HFFc6 (cell line): ENCODE measurements at places on chromosomes 4 and X. TPM values are rescaled to one million over a fixed set of nuclear protein-coding genes. Genes with fewer than 3 reads are reported as not detected.

DNA sequence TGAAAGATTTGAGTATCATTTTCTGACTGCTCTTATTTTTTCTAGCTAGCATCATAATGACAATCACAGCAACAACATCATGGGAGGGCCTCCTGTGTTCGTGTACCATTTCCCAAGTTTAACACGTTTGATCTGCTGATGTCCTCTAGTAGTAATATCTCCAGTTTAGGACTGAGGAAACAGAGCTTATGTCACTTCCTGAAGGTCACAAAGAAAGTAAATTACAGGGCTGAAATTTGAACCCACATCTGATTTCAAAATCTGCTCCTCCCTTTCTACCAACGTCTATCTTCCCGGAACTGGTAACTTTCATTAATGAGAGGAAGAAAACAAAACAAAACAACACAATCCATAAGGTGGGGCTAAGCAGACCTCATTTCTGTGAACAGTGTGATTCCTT lies 302.7 kb downstream of the PACRGL start:
- no peak overlapping the region for H3K27ac ChIP-seq
- no peaks in the 10 kb centered on the region for H3K36me3 ChIP-seq
- H3K4me3 ChIP-seq: no peak overlapping the region
- DNase-seq: no peak
- no peaks in the 10 kb centered on the region for H3K4me1 ChIP-seq

DNA sequence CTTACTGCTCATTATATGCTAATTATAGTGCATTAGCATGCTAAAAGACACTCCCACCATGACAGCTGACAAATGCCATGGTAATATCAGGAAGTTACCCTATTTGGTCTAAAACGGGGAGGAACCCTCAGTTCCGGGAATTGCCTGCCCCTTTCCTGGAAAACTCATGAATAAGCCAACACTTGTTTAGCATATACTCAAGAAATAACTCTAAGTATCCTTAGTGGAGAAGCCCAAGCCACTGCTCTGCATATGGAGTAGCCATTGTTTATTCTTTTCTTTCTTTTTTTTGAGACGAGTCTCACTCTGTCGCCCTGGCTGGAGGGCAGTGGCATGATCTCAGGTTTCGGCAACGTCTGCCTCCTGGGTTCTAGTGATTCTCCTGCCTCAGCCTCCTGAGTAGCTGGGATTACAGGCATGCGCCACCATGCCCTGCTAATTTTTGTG lies 15.5 kb downstream of the NUDT6 start:
- H3K27me3 ChIP-seq: peaks cover 26% of the 10 kb centered on the region
- no peak overlapping the region; the same call in 1 of the 2 replicates for H3K27ac ChIP-seq
- peaks cover 26% of the 10 kb centered on the region for H3K36me3 ChIP-seq
- DNase-seq: peak; percentile 58
- peaks cover 80% of the 10 kb centered on the region for H3K4me1 ChIP-seq

DNA sequence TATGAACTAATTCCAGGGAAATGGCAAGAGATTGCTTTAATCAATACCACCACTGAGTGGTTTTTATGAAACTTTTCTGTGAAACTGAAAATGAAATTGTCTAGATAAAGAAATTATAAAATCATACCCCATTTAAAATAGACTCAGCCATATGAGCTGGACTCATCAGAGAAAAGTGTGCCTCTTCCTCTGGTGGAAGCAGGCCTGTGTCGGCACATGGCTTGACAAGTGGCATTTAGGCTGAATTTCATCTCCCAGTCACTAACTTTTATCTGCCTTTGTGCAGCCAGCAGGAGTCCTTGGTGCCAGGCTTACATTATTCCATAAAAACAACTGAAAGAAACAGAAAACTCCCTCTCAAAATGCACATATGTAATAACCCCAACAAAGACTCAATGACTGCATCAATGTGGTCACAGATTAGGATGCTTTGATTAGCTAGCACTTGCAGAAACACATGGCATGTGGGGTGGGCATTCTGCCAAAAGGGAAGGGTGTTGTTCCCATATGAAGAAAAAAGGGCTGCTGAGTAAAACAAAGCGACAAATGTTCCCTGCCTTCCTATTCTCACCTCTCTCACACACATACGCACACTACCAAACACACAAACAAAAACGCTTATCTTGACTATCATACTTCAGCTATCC lies 232.3 kb downstream of the PABPC4L start:
- no peak for DNase-seq
- H3K27ac ChIP-seq: no peak overlapping the region
- peaks cover 18% of the 10 kb centered on the region; the same call in 1 of the 2 replicates for H3K4me1 ChIP-seq
- H3K27me3 ChIP-seq: no peaks in the 10 kb centered on the region
- no peak overlapping the region for H3K4me3 ChIP-seq

DNA sequence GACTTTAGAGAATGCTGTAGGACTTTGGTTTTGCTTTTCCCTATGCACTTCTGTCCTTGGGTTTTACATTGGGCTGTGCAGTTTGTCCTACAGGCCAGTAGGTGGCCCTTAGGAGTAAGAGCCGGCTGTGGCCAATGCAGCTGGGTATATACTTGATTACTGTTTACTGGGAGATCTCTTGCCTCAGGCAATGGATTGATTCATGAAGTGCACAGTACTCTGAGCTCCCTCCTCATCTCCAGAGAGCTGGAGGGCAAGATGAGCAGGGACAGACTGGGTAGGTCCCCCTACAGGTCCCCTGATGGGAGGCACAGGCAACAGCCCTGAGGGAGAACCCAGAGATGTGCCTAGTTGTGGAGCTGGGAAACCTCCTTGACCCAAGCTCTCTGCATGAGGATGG lies 103.8 kb upstream of the QRFPR start:
- DNase-seq: peak; percentile 74
- H3K4me3 ChIP-seq: no peak overlapping the region
- H3K4me1 ChIP-seq: no peaks in the 10 kb centered on the region
- H3K27me3 ChIP-seq: peaks cover 14% of the 10 kb centered on the region

DNA sequence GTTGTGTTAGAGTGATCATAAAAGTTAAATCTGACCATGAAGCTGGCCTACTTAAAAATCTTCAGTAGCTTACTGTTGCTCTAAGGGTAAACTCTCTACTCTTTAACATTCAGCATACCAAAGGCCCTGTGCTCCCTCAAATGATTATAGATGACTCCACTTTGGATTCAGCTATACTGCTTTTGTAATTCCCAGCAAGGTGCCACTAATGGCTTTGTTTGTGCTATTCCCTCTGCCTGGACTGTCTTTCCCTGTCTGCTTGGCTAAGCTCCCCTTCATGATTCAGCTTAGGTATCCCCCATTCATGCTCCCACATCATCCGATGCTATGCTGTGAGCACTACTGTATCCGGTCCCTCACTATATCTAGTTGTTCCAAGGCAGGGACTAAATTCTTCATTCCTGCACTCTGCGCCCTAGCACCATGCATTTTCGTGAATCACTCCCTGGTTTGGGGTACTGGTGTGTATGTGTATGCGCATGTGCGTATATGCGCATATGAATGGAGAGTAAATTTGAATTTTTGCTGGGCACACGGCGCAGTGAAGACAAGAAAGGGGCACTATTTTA lies 453 bp upstream of the PBDC1 start:
- DNase-seq: no peak
- peak overlapping the region; percentile 92 for H3K4me3 ChIP-seq
- H3K4me1 ChIP-seq: peaks cover 44% of the 10 kb centered on the region
- peaks cover 27% of the 10 kb centered on the region for H3K36me3 ChIP-seq
- peaks cover 2% of the 10 kb centered on the region; the same call in 1 of the 2 replicates for H3K27me3 ChIP-seq
- peak overlapping the region; percentile 96 for H3K27ac ChIP-seq

DNA sequence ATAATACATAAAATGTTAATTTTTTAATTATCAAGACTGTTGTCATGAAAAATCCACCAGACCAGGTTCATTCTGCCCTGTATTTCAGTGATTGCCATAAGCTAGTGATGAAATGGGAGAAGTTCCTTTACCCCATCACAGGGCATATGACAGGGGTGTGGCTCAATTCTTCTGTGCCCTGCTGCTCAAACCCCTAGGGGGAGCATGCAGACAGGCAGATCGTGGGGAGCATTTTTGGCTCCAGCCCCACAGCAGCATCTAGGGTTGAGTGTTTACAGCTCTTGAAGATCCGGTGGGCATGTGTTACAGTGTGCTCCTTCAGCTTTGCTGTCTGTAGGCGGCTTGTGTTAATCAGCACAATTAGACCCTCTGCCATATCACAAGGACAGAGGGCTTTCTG lies 700.7 kb downstream of the PCDH18 start:
- H3K27me3 ChIP-seq: no peaks in the 10 kb centered on the region
- H3K4me1 ChIP-seq: no peaks in the 10 kb centered on the region
- no peak overlapping the region for H3K4me3 ChIP-seq

DNA sequence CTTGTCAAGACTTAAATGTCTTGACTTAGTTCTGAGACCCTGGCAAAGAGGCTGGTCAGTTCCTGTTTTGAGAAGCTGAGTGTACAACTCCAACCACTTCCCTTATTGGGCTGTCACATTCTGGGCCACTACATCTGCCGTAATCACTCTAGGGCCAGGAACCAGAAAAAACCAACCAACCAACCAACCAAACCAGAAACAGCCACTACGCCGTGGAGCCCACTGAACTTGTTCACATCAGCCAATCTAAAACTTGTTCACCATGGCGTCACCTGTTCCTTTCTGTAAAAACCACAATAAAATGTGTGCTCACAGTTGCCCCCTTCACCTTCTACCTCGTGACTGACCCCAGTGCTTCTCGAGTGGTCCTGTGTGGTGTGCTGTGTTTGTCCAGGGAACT lies 107.3 kb downstream of the JADE1 start:
- H3K4me1 ChIP-seq: 0 out of 2 replicates have a peak, but pooled peaks cover 9% of the 10 kb centered on the region
- no peak overlapping the region for H3K27ac ChIP-seq
- peaks cover 14% of the 10 kb centered on the region; the same call in 1 of the 2 replicates for H3K36me3 ChIP-seq
- no peak for DNase-seq
- H3K27me3 ChIP-seq: no peaks in the 10 kb centered on the region

DNA sequence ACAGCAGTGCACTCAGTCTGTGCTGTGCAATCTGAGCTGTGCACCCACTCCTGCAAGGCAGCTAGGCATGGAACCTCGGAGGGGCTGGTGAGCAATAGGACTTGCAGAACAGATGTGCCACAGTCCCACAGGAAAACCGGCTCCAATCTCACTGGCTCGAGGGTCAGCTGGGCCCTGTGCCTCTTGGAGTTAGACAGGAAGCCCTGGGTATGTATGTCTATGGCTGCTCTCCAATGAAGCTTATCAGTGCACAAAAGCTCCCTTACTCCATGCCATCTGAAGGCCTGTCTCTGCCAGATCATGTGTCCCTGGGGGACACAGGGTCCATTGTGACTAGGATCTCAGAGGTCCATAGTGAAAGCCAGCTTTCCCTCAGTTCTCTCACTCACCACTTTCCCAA lies 335.8 kb downstream of the SH3BGRL start:
- no peaks in the 10 kb centered on the region for H3K4me1 ChIP-seq
- no peak for DNase-seq
- no peaks in the 10 kb centered on the region for H3K36me3 ChIP-seq
- peaks cover 1% of the 10 kb centered on the region; the same call in 1 of the 2 replicates for H3K27me3 ChIP-seq
- H3K4me3 ChIP-seq: no peak overlapping the region

GRCh38 chr4:8176547-8177399 lies 18.2 kb upstream of the ABLIM2 start:
- no peaks in the 10 kb centered on the region for H3K36me3 ChIP-seq
- H3K27me3 ChIP-seq: peaks cover 29% of the 10 kb centered on the region
- H3K4me1 ChIP-seq: no peaks in the 10 kb centered on the region
- H3K27ac ChIP-seq: no peak overlapping the region

DNA sequence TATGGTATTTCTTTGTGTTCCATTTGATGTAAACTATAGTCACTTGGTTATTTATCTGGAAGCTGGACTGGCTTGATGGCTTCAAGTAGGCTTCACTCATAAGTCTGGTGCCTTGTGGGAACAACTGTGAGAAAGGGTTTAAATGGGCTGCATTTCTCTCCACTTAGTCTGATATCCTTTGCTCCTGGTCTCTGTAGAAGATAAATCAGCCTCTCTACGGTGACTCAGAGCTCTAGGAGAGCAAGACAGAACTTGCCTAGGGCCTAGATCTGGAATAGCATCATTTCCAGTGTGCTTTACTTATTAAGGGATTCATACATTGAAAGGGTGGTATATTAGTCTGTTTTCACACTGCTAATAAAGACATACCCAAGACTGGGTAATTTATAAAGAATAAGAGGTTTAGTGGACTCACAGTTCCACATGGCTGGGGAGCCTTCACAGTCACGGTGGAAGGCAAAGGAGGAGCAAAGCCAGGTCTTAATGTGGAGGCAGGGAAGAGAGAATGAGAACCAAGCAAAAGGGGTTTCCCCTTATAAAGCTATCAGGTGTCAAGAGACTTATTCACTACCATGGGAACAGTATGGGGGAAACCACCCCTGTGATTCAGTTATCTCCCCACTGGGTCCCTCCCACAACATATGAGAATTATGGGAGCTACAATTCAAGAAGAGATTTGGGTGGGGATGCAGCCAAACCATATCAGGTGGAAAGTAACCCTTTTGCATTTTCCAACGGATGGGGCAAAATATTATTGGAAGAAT lies 1746.4 kb upstream of the PCDH7 start:
- H3K4me3 ChIP-seq: no peak overlapping the region
- H3K36me3 ChIP-seq: no peaks in the 10 kb centered on the region
- peak; percentile 80 for DNase-seq
- peak overlapping the region; percentile 83 for H3K27ac ChIP-seq
- peaks cover 22% of the 10 kb centered on the region for H3K4me1 ChIP-seq

- H3K27me3 ChIP-seq: peaks cover 2% of the 10 kb centered on the region; the same call in 1 of the 2 replicates
- peaks cover 12% of the 10 kb centered on the region for H3K36me3 ChIP-seq
- H3K4me1 ChIP-seq: peaks cover 19% of the 10 kb centered on the region
- no peak overlapping the region for H3K27ac ChIP-seq
- H3K4me3 ChIP-seq: no peak overlapping the region
Measured at GRCh38 chr4:159117564-159117963, 14.7 kb downstream of the RAPGEF2 start.

- no peaks in the 10 kb centered on the region for H3K4me1 ChIP-seq
- no peak overlapping the region for H3K27ac ChIP-seq
- no peak for DNase-seq
- no peaks in the 10 kb centered on the region for H3K36me3 ChIP-seq
- no peak overlapping the region for H3K4me3 ChIP-seq
Measured at GRCh38 chrX:119997570-119997969, 54.0 kb upstream of the NKAP start.

DNA sequence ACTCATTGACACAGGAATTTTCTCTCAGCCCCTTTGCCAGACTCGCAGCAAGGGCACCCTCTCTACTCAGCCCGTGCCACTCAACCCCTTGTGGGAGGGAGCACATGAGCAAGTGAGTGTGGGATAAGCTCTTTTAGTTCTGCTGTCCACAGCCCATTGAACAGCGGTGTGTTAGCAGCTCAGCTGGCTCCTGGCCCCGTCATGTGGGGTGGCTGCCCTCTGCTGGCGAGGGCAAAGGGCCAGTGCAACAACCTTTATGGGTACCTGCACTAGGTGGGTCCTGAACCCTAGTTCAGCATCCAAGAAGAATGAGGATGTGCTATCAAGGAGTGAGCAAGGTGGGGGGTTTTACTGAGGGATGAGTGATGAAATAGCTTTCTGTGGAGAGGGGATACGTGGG lies 85.0 kb upstream of the ZNF81 start:
- H3K4me1 ChIP-seq: no peaks in the 10 kb centered on the region
- peaks cover 15% of the 10 kb centered on the region for H3K27me3 ChIP-seq
- H3K27ac ChIP-seq: no peak overlapping the region
- H3K4me3 ChIP-seq: no peak overlapping the region
- H3K36me3 ChIP-seq: no peaks in the 10 kb centered on the region

GRCh38 chrX:17860179-17860780 lies 818 bp downstream of the RAI2 start:
- H3K27me3 ChIP-seq: peaks cover 6% of the 10 kb centered on the region
- no peaks in the 10 kb centered on the region for H3K36me3 ChIP-seq
- H3K4me3 ChIP-seq: no peak overlapping the region
- no peaks in the 10 kb centered on the region for H3K4me1 ChIP-seq
- H3K27ac ChIP-seq: no peak overlapping the region

The KLHL13 gene
- 0.07 to 0.12 TPM (median 0.07 TPM) in 3 replicates for total RNA-seq

The PLP1 gene
- total RNA-seq: 0.68 and 0.76 TPM in 2 replicates

The RUFY3 gene
- 38.1 to 40.7 TPM (median 40.7 TPM) in 3 replicates for total RNA-seq

The GLRA2 gene
- total RNA-seq: not detected in 3 replicates

The SH2D1A gene
- not detected in 3 replicates for total RNA-seq

The CLRN2 gene
- total RNA-seq: not detected in 3 replicates

The RTL3 gene
- total RNA-seq: 0.27 to 0.59 TPM (median 0.45 TPM) in 3 replicates
